T-cell (primary cell): ENCODE measurements at places on chromosomes 5 and 9. TPM values are rescaled to one million over a fixed set of nuclear protein-coding genes. Genes with fewer than 3 reads are reported as not detected.

DNA sequence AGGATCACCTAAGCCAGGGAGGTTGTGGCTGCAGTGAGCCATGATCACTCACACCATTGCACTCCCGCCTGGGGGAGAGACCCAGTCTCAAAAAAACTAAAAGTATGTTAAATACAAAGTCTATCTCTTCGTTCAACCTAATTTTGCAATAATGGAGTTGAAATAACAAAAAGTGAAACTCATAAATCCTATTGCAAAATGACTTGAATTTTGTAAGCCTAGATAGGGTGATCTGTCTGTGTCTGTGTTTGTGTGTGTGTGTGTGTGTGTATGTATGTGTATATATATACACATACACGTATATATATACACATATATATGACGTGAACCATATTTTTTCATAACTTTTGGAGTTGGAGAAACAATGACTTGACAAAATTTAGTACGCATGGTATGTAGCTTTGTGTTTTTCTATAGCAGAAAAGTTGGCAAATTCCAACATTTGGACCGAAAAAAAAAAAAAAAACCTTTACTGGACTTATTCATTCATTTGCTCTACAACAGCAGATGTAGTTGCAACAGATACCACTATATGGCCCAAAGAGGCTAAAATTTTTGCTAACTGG is 76.9 kb upstream of the CDH6 start:
- H3K27me3 ChIP-seq: no peaks in the 10 kb centered on the region
- H3K36me3 ChIP-seq: no peaks in the 10 kb centered on the region

FOXD4 gene
- not detected for total RNA-seq

SLF1 gene
- total RNA-seq: 13.1 TPM

GRCh38 chr5:79149433-79149832 is 37.8 kb downstream of the BHMT start:
- no peak overlapping the region for H3K27ac ChIP-seq
- no peak overlapping the region for H3K4me3 ChIP-seq
- no peaks in the 10 kb centered on the region for H3K36me3 ChIP-seq
- no peaks in the 10 kb centered on the region for H3K27me3 ChIP-seq

DNA sequence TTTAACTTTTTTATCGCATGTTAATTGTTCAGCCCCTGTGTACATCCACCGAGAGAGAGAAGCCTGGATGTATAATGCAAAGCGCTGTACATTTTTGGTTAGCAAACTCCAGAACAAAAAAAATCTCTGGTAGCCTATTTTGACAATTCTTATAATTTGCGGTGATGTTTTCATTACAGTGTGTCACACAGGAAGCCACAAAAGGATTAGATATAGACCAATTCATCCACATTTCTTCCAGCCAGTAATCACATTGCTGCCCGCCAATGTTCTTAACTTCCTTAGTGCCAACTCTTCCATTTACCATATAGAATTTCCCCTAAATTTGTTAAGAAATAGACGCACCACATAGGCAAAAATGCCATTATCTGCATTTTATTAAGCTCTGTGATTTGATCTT is 435.6 kb downstream of the EFNA5 start:
- no peaks in the 10 kb centered on the region for H3K4me1 ChIP-seq
- no peaks in the 10 kb centered on the region for H3K36me3 ChIP-seq
- H3K4me3 ChIP-seq: no peak overlapping the region
- H3K27ac ChIP-seq: no peak overlapping the region

GRCh38 chr5:129245489-129245888 is 150.9 kb downstream of the ISOC1 start:
- H3K27ac ChIP-seq: no peak overlapping the region
- no peaks in the 10 kb centered on the region for H3K27me3 ChIP-seq

DNA sequence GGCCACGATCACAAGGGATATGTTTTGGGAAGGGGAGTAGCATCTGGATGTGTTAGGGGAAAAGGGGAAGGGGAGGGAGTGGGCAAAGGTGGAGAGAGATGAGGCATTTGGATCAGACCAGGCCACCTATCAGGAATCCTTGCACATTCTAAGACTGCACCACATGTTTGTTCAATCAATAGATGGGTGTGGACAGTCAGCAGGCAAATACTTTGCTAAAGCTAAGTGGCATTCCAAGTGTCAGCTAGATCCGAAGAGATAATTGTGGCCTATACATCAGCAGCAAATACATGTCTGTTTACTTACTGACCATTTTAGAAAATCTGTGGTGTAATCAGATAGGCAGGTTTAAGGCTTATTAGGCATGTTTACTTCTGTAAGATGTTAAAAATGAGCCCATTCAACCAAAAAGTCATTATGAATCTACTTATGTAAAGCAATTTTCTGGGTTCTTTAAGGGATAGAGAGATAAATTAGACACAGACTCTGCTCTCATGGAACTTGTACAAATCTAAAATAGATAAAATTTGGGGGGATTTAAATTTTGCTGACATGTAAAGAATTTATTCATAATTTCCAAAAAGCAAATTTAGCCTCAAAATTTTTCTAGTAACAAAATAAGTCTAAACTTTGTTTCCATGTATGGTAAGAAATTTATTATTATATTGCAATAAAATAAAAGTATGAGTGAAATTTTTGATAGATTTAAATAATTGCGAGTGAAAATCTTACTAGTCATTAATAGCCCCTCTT is 107.3 kb downstream of the SNCAIP start:
- no peaks in the 10 kb centered on the region for H3K36me3 ChIP-seq
- no peak overlapping the region for H3K27ac ChIP-seq
- no peak for DNase-seq

DNA sequence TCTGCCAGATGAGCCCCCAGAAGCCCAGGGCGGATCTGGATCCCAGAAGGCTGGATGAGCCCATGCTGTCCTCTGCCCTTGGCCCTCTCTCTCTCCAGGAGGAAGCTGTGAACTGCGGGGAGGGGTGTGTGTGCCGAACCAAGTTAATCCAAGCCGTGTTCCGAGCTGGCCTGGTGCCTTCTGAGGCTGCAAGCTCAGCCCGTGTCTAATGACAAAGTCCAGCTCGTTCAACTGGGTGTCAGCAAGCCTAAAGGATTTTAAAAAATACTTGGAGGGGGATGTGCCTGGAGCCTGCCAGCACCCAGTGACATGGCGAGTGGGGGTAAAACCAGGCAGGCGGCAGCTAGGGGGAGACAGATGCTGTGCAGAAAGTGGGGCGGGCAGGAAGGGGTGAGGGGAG is 8.0 kb downstream of the STC2 start:
- no peak for DNase-seq
- no peaks in the 10 kb centered on the region for H3K4me1 ChIP-seq
- H3K27ac ChIP-seq: no peak overlapping the region
